ENCODE measurements at places on chromosomes 2 and 18.

DNA sequence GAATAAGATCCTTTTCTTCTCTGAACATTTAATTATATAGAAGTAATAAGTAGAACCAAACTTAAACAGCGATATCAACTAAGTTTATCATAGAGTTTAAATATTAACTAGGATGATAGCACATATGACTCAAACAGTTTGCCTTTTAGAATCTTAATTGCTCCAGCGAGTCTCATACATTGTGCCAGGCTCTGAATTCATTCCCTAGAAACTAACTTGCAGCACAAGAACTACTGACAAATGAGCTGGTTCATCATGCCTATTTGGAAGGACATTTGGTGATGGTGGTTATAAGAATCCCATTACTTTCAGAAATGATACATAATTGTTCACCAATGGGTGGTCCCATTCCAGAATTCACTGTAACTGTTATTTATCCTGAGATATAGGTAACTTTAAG lies 1026.6 kb upstream of the DDX18 start:
- peak; percentile 32 for DNase-seq

- no peak for DNase-seq
Measured at GRCh38 chr2:98026927-98027522, 31.3 kb upstream of the TMEM131 start.

DNA sequence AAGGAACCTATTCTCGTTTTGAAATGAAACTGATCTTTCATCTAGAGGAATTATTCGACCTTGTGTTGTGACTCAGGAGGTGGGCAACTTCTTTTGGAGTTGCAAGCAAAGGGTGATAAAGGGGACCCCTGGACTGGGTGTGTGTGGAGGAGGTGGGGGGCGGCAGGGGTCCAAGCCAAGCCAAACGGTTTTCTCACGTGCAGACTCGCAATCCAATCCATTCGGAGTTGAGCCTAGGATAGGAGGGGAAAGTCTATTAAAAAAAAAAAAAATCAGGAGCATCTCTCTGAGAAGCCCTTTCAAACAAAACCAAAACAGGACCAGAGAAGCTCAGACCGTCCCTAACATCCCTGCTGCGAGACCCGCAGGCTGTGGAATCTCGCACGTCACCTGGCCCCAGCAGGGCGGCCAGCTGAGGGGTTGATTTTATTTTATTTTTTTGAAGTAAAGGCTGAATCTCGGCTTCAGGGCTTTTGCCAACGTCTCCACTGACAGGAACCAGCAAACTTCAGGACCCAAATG lies 3.7 kb upstream of the ZEB2 start:
- DNase-seq = peak; percentile 9

GRCh38 chr2:76711490-76711889 lies 810.7 kb downstream of the LRRTM4 start:
- no peak for DNase-seq

DNA sequence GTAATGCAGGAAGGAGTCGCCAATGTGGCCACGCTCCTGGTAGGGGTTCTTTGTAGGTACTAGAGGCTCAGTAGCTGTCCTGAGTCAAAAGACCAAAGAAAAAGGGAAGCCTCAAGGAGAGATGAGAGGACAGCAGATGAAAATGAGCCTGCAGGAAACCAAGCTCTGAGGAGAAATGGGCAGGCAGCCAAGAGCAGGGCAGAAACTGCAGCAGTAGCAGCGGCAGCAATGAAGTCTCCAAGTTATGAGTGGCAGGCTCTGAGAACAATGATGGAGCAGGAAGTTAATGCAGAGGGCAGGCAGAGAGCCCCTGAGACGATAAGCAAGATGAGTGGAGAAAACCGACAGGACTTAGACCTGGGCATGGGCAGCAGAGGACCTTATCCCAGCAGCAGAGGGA lies 48.2 kb upstream of the TMEM200C start:
- DNase-seq = peak; percentile 79

- DNase-seq = peak; percentile 84
Measured at GRCh38 chr2:181742922-181743722, 62.8 kb upstream of the NEUROD1 start.

GRCh38 chr2:3727397-3728045 lies 24.1 kb downstream of the DCDC2C start:
- no peak for DNase-seq

- no peak for DNase-seq
Measured at GRCh38 chr2:197092431-197092830, 165.9 kb upstream of the PGAP1 start.

DNA sequence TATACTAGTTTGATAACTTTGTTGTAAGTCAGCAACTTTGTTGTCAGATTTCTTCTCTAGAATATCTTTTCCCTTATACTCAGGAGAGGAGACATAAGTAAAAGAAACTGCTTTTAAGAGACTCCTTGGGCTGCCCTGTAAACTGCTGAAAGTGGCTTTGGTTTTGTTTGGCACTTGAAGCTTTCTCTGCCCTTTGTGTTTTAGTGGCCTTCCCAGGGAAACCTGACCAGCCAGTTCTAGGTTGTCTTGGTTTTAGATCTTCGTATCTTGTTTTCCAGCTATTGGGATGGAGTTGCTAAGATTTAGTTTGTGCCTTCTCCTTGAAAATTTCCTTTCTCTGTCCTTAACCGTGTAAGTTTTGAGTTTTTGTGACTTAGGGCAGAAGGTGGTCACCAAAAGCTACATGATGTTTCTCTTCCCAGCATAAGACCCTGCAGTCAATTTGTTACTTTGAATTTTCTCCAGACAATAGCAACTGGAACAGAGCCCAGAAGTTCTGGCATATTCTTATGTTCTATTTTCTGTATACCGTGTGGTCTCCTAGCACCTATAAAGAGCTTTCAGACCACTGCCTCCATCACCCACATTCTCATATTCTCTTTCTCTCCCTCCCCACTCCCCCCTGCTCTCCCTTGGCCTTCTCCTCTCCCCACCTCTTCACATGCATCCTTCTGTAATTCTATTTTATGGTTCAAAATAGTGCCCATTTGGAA lies 81.1 kb downstream of the BOLA3 start:
- no peak for DNase-seq

GRCh38 chr2:160703648-160704585 lies 210.3 kb upstream of the RBMS1 start:
- peak; percentile 28 for DNase-seq

DNA sequence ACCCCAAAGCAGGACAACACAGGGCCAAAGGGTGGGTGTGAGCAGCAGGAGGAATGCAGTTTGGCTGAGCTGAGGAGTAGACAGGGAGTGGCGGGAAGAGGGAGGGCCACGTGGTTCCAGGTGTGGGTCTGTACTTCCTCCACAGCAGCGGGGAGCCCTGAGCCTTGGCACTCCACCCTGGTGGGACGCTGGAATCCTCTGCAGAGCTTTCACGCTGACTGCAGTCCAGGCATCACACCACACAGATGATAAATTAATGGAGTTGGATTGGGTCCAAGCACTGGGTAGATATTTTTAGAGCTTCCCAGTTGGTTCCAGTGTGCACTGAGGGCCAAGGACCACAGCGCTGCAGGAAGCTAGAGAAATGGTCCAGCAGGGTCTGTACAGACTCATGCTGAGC lies 67.0 kb upstream of the TMEM200C start:
- no peak for DNase-seq

- no peak for DNase-seq
Measured at GRCh38 chr2:183250472-183250871, 126.2 kb downstream of the NUP35 start.

- no peak for DNase-seq
Measured at GRCh38 chr2:64404002-64404731, 49.8 kb upstream of the LGALSL start.

DNA sequence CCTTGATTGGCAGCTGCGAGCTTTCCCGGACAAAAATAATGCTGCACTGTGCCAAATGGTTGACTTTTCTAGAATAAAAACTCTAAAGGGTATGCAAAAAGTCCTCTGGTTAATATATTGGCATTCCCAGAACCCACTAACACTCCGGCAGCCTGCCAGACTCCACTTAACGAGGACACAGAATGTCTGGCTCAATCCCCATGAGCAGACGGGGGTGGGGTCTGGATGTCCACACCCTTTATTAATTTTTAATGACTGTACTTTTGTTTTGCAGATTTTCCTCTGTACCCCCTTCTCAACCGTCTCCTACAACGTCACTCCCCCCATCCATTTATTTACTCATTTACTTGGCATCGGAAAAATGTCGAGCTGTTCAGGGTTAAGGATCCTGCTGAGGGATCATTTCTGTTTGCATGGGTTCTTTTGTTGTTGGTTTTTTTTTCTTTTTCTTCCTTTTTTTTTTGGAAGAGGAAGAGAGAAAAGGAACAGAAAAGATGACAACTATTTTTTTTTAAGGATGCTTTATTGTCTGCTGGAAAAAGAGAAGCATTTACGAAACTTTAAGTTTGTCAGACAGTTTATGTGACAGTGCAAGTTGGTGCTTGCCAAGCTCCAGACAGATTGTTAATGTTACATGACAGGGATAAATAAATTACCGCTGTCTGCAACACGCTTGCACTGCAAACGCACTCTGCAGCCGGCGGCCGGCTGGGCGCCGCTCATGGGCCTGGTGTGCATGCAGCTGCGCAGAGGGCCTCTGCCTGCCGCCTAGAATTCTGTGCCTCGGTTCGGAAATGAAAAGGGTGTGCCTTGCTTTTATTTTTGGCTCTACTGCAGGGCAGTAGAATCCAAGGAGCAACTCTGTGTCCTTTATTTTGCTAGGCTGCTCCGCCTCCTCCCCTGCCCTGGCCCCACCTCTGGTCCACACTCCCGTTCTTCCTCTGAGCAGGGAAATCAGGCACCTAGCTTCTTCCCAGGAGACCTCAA lies 3.6 kb downstream of the LDLRAD4 start:
- DNase-seq = no peak

DNA sequence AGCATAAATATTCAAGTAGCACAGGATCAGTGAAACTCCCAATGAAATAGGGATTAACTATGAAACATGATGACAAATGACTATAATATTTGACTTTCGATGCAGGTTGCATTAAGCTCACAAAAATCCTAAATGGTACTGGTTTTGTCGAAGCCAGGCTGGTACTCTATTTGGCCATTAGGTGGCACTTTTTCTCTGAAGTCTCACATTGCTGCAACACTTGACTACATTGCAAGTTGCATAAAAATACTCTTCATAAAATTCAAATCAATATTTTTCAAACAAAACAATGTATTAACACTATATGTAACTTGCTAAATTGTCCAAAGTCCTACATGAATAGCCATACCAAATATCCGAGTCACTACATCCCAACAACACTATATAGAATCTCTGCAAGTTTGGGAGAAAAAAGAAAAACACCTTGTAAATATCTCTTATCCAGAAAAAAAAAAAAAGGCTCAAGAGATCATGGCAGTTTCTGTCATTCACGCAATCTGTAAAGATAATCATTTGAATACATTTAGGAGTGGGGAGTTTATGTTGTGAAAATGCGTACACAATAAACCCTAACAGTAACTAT lies 9.5 kb downstream of the RTTN start:
- peak; percentile 85 for DNase-seq

DNA sequence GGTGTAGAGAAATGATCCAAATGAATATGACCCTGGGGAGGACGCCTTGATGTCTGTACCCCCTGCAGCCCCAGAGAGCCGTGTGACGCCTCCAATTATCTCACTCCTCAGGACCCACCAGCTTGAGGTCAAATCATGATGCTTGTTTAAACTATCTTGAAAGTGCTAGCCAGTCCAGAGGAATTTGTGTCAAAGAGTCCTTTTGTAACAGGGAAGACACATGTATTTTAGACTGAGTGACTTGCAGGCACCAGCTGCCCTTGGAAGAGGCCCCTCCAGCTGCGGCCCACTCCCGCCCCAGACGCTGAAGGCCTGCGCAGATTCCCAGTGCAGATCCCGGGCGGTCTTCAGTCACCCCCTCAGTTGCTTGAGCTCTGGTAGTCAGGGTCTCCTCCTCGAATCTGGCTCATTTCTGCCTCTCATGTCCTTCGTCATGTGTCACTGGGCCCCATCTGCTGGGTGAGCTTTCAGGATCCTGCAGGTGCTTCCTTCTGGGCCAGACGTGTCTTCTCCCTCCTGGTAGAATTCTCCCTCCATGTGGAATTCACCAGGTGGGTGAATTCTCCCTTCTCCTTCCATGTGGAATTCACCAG lies 77.4 kb downstream of the RNF144A start:
- DNase-seq = no peak

- no peak for DNase-seq
Measured at GRCh38 chr2:43088143-43089073, 138.0 kb downstream of the ZFP36L2 start.

- DNase-seq = no peak
Measured at GRCh38 chr2:222677981-222678380, 6.5 kb downstream of the MOGAT1 start.

- DNase-seq = peak; percentile 58
Measured at GRCh38 chr18:12254136-12254819, at the start of gene CIDEA. Gene CIDEA (plus strand): TSS chr18:12254361. CDS start chr18:12254384, 23 bp downstream.
